T-helper 22 cell (primary cell): ENCODE measurements at places on chromosomes 7 and 10.

GRCh38 chr7:156334636-156335035 lies 305.9 kb upstream of the RNF32 start:
- no peak for DNase-seq

GRCh38 chr7:85714043-85714578 lies 527.3 kb upstream of the SEMA3D start:
- no peak for DNase-seq

DNA sequence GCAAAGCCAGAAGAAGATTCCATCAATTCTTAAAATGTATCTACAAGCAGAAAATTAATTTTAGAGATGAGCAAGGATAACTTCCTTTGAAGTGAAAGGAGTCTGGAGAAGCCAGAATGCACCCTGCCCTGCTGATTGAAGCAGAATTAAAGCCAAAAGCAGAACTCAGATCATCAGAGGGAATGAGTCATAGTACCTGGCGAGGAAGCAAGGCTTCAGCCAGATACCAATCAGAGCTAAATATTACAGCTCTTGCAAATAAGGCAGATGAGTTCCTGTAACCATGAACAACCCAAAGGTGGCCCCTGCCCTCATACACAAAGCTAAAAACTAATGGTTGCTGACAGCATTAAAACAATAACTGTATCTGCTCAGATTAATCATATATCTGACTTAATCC lies 10.4 kb downstream of the HTR7 start:
- DNase-seq = no peak

GRCh38 chr7:130079846-130080394 lies 9.6 kb downstream of the KLHDC10 start:
- DNase-seq = no peak

GRCh38 chr10:90920986-90921666 lies at the start of gene ANKRD1:
Gene ANKRD1 (minus strand): TSS chr10:90921087. CDS start chr10:90921027, 60 bp downstream.
- DNase-seq = no peak

DNA sequence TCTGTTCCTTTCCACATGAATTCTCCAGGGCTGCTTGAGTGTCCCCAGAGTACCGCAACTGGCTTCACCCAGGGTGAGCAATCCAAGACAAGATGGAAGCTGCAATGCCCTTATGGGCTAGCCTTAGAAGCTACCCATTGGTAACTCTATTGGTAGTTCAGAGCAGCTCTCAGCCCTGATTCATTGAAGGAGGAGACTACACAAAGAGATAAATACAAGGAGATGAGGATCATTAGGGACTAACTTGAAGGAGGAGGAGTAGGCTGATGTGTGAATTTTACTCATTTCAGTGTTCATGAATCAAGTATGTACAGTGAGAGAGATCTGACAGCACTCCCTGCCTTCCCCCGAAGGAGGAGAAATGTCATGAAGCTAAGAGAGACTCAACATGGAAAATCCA lies 124.0 kb downstream of the REEP3 start:
- no peak for DNase-seq

GRCh38 chr10:33112831-33113455 lies 154.9 kb upstream of the ITGB1 start:
- DNase-seq = no peak

DNA sequence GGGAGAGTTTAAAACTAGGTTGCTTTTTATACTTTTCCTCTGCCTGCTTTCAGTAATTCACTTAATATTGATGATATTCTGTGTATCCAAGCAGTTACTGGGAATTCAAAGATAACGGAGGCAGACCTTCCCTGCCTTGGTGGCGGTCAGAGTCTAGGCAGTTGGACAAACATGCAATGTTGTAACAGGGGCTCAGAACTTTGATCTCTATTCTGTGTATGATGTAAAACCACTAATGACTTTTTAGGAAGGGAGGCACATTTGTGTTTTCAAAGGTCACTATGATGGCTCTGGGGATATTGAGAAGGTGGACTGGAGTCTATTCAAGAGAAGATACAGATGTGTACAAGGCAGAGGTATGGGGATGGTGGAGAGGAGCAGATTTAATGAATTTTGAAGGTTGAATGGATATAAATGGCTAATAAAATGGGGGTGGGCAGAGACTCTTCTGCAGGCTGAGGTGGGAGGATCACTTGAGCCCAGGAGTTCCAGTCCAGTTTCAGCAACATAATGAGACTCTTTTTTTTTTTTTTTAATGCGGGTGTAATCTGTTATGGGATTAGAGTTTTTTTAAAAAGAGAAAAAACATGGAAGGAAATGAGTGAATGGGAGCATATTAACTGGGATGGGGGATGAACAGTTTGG lies 5.7 kb upstream of the PON2 start:
- no peak for DNase-seq
